ENCODE measurements at places on chromosomes 6 and 20.
A peak's percentile ranks its signal among the peaks of the same experiment; 100 is the strongest.

DNA sequence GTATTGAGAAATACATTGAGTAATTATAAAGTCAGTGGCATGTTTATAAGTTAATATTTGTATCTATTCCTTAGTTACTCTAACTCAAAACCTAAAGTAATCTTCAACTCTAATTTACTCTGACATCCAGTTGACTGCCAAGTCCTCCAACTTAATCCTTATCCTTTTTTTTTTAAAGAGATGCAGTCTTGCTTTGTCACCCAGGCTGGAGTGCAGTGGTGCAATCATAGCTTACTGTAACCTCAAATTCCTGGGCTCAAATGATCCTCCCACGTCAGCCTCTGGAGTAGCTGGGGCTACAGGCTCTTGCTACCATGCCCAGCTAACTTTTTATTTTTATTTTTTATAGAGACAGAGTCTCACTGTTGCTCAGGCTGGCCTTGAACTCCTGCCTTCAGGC is 24.4 kb downstream of the PTPN1 start:
- no peak for DNase-seq

DNA sequence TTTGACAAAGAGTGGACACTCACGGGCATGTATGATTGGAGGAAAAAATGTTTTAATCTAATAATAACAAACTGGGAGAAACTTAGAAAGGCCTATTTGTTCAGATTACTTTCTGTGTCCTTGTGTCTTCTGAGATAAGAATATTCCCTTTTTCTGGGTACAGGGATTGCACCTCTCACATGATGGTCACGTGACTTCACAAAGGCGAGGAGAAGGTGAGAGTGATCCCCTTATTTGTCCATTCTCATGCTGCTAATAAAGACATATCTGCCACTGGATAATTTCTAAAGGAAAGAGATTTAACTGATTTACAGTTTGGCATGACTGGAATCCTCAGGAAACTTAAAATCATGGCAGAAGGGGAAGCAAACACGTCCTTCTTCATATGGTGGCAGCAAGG is 989.7 kb upstream of the FLRT3 start:
- DNase-seq, result no peak

- no peak for DNase-seq
Measured at GRCh38 chr6:16849280-16849987, 88.2 kb upstream of the ATXN1 start.

DNA sequence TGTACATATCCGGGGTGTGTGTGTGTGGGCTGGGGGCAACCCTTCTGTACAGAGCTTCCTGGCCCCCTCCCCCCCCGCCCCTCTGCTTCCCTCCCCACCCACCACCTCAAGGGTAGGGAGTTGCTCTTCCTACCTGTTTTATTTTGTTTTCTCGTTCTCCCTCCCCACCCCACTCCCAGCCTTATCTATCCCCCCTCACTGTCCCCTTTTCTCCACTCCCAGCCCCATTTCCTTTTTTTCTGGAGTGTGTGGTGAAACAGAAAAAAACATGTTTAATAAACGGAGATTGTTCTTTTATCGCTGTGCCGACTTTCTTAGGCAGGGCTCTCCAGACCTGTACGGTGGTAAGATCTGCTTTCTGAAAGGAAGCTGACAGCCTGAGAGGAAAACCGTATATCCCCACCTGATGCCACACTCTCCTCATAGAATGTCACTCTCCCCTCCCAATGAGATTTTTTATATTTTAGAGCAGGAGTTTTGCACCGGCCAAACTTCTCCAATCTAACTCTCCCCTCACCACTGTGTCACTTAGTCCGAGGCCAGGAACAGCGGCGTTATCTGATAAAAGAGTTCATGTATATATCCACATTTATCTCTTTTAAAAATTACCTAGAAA is 875 bp upstream of the ZBTB9 start:
- DNase-seq, result no peak

DNA sequence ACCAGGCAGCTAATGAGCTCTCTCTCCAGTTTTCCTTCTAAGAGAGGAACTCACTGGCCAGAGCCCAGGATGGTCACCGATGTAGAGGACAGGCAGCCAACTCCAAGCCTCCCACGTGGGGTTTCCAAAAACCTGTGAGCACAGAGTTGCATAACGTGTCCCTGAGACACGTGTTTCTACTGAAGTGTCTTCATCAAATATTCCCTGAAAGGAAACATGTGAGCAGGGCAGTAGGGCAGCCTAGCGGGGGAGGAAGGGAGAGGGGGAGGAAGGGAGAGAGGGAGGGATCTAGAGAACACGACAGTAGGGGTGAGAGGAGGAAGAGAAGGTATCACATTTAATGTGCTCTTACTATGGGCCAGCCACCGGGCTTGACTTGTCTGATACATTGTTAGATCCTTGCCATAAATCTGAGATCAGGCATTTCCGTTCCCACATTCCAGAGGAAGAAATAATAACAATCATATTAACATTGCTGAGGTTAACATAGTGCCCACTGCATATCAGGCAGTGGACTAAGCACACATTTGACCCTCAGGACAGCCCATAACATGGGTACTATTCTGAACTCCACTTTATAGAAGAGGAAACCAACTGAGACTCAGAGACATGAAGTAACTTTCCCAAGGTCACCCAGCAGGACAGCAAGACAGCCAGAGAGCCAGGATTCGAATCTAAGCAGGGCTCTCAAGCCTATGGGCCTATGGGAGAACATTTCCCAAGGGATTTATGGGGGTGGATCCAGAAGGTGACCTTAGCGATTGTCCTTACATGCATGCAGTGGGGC is 4.5 kb upstream of the SYS1 start:
- DNase-seq, result peak; percentile 92

GRCh38 chr6:21608601-21609000 is 15.1 kb downstream of the SOX4 start:
- DNase-seq, result no peak

DNA sequence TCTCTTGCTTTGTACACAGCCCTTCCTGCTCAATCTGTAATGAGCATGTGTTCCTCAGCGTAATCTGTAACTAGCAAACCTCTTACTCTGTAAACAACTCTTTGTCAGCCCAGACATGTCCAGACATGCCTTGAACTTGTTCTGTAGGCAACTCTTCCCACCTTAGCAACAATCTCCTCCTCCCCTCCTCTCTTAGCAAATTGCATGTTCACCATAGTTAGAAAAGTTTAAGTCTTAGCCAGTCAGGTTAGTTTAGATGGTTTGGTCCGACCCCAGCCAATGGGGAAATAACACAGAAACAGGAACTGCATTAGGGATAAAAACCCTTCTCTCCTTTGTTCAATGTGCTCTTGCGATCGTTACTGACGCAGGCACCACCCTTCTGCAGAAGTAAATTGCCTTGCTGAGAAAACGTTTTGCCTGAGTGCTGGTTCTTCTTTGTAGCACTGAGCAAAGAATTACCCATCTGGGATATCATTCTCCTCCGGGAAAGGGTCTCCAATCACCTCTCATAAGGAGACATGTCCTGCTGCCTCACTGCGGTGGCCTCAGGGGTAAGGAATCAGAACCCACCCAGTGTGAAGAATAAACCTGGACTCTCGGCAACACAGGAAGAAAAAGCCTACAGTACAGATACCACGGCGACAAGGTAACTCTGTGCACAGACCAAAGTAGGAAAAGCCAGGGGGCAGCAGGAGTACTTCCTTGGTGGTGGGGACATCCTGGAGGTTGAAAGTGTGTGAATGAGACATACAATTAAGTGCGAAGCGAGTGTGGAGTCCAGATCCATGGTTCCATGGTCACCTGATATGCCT is 26.2 kb downstream of the PLN start:
- DNase-seq, result no peak

- DNase-seq, result no peak
Measured at GRCh38 chr6:147429794-147430193, 78.7 kb upstream of the SAMD5 start.

DNA sequence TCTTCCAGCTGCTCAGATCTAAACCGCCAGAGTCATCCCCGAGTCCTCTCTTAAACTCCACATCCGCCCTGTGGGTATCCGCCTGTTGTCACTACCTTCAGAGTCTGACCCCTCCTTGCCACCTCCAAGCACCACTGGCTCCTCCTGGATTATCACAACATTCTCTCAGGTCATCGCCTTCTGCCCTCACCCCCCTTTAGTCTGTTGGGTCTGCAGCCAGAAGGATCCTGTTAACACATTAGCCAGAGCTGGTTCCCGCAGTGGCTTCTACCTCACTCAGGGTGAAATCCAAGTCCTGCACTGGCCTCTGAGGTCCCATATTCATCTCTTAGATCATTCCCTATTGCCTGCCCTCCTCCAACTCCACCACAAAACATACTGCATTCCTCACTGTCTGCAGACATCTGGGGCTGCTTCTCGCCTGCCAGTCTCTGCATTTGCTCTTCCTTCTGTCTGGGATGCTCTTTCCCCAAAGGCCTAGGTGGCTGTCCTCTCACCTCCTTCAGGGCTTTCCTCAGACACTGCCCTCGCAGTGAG is 34.1 kb downstream of the TNXB start:
- DNase-seq, result no peak

- no peak for DNase-seq
Measured at GRCh38 chr6:134435814-134436280, 117.9 kb upstream of the SGK1 start.

DNA sequence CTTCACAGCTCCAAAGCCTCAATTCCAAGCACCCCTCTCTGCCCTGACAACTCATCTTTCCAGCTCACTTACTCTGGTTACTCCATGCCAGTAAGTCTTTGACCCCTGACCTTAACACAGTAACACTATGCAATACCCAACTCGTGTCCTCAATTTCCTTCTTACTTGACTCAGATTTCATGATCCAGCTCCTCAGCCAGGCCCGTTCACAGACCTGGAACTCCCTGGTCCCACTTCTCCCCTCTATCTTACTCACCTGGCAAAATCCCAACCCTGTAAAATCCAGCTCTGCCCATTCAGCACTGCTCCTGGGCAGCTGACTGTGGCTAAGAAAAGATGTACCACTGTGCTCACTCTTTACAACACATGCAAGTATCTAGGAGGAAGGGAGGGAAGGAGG is 7.9 kb downstream of the GNL1 start:
- DNase-seq, result no peak

GRCh38 chr20:60352017-60352416 is 393.8 kb downstream of the CDH26 start:
- DNase-seq, result no peak

DNA sequence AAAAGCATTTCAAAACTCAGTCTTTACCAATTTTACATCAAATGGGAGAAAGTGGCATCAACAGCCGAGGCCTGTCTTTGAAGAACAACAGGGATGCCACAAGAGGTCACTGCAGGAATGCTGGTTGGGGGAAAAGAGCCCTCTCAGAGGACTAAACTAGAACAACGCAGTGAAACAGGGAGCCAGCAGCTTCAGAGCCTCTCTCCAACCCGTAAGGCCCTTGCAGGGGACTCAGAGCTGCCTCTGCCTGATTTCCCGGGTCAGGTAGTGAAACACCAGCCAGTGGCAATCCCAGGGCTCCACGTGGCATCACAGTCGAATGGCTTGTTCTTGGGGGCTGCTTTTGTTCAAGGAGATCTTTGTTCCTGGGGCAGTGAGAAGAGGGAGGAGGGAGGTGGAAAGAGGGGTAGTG is 55.0 kb upstream of the KCNK16 start:
- DNase-seq, result peak; percentile 53

DNA sequence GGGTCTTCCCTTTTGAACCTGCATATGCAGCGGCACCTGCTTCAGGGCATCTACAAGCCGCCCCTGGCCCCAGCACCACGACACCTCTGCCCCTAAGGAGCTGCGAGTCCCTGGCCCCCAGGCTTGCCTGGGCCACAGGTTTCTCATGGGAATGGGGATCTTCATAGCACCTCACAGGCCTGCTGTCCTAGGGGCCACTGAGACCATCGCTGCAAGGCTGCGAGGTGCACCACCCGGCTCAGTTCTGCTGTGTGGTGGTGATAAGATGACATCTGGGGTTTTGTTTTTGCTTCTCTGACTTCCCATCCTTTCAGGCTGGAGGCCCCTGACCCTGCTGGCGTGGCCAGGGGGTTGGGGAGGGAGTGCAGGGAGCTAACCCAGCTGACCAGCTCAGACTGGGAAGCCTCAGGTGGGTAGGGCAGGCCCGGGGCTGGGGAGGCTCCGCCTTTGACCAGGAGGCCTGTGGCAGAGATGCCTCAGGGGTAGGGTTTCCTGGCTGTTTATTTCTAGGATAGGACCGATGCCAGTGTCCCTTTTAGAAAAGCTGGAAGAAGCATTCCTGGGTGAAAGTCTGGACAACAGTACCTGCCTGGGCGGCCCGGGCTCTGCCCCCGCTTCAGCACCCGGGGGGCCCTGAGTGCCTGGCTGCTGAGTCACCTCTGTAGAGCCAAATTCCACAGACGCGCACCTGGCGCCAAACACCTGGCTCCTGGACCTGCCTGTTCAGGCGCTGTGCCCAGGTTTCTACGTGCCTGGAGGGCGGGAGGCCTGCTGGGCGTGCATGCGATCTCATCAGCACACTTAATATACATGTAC is 264.7 kb downstream of the DLL1 start:
- no peak for DNase-seq

GRCh38 chr20:36085686-36086267 is 68.8 kb upstream of the EPB41L1 start:
- DNase-seq, result no peak

DNA sequence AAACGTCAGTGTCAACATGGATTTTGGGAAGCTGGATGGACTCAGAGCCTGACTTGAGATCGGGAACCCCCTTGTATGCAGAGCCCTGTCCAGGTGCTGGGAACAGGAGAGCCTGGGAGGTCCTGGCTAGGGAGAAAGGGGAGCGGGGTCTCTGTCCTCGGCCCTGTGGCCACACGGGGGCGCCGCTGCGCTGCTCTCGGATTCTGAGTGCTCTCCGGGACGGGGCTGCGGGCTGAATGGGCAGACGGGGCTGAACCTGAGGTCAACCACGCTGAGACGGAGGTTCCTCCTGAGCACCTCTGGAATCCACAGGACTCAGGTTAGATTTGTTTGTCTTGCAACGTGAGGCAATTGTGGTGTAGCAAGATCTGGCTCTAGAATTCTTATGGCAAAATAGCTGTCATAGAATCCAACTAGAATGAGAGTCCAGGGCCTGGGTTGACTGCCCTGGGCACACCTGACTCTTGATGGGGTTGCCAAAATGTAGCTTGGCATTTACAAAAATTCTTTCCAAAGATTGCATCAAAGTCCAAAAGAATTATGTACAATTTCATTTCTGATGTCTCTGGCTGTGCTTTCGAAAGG is 20.6 kb upstream of the HLA-F start:
- no peak for DNase-seq

DNA sequence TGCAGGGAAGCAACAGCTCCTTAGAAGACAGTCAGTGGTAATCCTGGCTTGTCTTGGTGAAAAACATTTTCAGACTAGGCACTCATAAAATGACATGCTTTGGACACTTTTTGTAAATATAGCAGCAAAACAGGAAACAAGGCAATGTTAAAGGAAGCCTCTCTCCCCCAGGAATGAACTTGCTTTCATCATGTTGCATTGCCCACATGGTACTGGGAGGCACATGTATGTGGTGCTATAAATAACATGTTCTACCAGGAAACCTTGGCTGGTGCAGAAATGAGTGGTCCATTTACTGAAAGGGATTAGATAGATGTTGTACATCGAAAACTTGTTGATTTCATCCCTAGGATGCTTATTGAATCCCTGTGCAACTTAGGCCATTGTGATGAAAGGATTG is 121.4 kb upstream of the RREB1 start:
- DNase-seq, result no peak

Data from posterior cingulate gyrus (tissue), 11 donors.